ENCODE measurements at places on chromosomes 4 and X. TPM values are rescaled to one million over a fixed set of nuclear protein-coding genes. Genes with fewer than 3 reads are reported as not detected.

GRCh38 chrX:15349046-15349445 lies 13.7 kb upstream of the PIGA start:
- no peak overlapping the region for H3K27ac ChIP-seq
- peaks cover 2% of the 10 kb centered on the region for H3K27me3 ChIP-seq
- DNase-seq = peak; percentile 11
- no peak overlapping the region for H3K4me3 ChIP-seq

GRCh38 chrX:52353838-52354237 lies 15.0 kb upstream of the XAGE2 start:
- no peaks in the 10 kb centered on the region for H3K36me3 ChIP-seq
- H3K27ac ChIP-seq = no peak overlapping the region
- H3K4me1 ChIP-seq = no peaks in the 10 kb centered on the region
- H3K27me3 ChIP-seq = no peaks in the 10 kb centered on the region
- DNase-seq = no peak
- no peak overlapping the region for H3K4me3 ChIP-seq

IL2RG gene
- total RNA-seq = 342 TPM

DNA sequence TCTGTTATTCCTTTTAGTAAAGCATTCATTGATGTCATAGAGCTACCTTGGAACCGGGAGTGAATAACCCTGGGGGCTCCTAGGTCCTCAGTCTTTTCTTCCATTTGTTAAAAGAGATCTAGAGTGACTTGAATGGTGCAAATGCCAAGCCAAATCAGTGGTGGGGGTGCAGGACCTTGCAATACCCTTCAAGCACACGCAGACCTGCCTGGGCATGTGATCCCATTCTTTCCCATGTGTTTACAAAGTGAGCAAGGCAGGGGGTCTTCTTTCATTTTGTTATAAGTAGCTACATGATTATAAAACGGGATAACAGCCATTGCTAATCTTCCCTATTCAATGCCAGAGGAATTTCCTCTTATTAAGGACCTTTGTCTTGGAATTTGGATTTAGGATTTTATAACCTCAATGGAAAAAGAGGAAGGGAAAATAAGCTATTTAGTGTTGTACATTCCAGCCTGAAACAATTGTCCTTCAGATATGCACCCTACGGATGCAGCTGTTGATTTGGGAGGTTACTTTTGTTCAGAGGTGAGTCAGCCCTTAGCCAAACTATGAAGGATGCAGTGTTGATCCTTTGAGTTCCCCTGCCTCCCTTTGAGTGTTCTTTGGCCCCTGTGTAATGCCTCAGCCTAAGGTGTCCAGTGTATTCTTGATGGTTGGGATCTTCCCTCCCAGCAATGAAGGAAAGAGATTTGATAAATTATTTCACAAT lies 623.8 kb upstream of the HTR2C start:
- no peak for DNase-seq
- no peaks in the 10 kb centered on the region for H3K36me3 ChIP-seq
- no peak overlapping the region for H3K27ac ChIP-seq
- no peaks in the 10 kb centered on the region for H3K4me1 ChIP-seq
- no peak overlapping the region for H3K4me3 ChIP-seq

- H3K27me3 ChIP-seq = no peaks in the 10 kb centered on the region
- no peaks in the 10 kb centered on the region for H3K36me3 ChIP-seq
- H3K4me1 ChIP-seq = no peaks in the 10 kb centered on the region
- H3K4me3 ChIP-seq = no peak overlapping the region
These were observed 781.4 kb downstream of the PCDH18 start for GRCh38 chr4:136750897-136751296.

WDR13 gene
- total RNA-seq = 27.2 TPM

GRCh38 chr4:1200425-1201035 lies 28.1 kb upstream of the SPON2 start:
- peak overlapping the region; percentile 73 for H3K27ac ChIP-seq
- peaks cover 40% of the 10 kb centered on the region for H3K4me1 ChIP-seq
- peak; percentile 51 for DNase-seq
- H3K4me3 ChIP-seq = peak overlapping the region; percentile 74
- peaks cover 5% of the 10 kb centered on the region for H3K36me3 ChIP-seq

SLC4A4 gene
- total RNA-seq = 0.16 TPM

DNA sequence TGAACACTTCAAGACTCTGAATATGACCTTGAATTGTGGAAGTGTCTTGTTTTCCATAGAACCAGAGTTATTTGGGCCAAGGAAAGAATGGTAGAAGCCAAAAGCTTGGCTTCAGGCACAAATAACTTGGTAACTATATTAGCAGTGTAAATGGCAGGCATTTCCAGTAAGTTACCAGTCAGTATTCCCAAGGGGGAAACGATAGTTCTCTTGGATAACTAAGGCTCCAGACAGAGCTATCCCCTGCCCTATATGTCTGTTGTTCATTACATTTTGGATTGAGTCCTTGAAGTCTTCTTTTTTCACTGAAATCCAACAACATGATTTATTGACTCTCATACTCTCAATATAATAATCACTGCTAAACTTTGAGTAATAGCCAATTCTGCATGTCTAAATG lies 364.1 kb downstream of the MAGEB5 start:
- no peaks in the 10 kb centered on the region for H3K27me3 ChIP-seq
- no peaks in the 10 kb centered on the region for H3K36me3 ChIP-seq
- H3K4me1 ChIP-seq = no peaks in the 10 kb centered on the region
- no peak overlapping the region for H3K4me3 ChIP-seq
- no peak overlapping the region for H3K27ac ChIP-seq

- no peak overlapping the region for H3K4me3 ChIP-seq
- no peak overlapping the region for H3K27ac ChIP-seq
- no peak for DNase-seq
- H3K36me3 ChIP-seq = no peaks in the 10 kb centered on the region
- no peaks in the 10 kb centered on the region for H3K4me1 ChIP-seq
- no peaks in the 10 kb centered on the region for H3K27me3 ChIP-seq
These were observed 822.1 kb upstream of the GALNTL6 start for GRCh38 chr4:170990989-170991589.

HTN3 gene
- total RNA-seq = not detected

DNA sequence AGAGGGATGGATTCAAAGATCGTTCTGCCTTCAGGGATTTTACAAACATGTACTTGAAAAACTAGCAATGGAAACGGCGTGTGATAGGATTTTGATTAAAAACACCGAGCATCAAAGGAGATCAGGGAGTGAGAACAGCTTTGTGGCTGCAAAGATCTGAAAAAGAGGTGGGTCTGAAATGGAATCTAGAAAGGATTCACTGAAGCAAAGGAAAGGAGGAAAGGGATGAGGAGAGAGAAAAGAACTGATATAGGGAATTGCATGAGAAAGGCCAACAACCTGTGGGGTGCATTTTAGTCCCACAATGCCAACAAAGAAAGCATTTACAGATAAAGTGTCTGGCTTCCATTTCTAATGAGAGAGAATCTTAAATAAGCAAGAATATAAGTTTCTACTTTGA lies 23.1 kb downstream of the ADH4 start:
- no peak overlapping the region for H3K27ac ChIP-seq
- H3K4me3 ChIP-seq = no peak overlapping the region
- H3K4me1 ChIP-seq = no peaks in the 10 kb centered on the region

DNA sequence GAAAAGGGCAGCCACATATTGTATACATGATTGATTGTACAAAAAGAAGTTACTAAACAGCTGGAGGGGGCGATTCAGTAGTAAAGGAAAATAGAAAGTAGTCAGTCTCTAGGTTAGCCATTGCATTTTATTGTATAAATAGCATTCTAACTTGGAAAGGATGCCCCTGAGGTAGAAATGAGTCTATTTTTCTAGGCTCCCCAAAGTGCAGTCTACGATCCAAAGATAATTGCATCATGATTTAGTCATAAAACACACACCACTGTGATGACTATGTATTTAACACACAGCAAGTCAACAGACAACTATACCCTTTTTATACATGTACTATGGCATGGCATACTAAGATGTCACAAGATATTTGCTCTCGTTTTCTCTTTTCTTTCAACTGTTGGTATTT lies 204.9 kb downstream of the APBB2 start:
- H3K27ac ChIP-seq = no peak overlapping the region
- H3K4me3 ChIP-seq = no peak overlapping the region

KCTD8 gene
- not detected for total RNA-seq

DNA sequence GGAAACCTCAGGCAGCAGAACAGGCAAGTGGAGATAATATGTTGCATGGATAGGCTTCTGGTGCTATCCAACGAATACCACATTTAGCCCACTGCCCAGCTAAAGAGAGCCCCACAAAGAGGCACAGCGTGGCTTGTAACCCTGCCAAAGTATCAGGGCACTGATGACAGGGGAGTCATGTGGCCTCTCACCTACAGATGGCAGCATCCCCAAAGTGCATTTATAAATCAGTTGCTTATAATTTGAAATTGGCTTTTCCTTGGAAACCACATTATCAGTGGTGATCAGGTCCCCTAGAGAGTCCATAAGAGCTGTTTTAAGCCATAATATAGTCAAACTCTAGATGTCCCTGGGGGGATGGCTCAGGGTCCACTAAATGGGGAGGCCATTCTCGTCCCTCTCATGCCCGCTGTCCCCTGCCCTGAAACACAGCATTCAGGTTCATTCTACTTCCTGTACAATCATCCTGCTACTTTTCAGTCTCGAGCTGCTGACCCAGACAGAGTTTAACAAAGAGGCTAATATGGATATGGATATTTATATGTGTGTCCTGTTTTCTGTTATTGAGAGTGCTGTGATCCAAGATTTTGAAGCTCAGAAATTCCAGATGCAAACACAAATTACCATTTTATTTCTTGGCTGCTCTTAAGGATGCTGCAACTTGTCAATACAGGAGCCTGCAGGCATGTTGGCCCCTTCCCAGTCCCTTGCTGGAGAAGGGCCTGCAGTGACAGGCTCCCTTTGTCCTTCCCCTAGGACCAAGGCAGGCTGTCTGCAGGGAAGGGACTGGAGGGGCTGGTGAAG lies 28.5 kb downstream of the SRPX start:
- H3K4me1 ChIP-seq = no peaks in the 10 kb centered on the region
- peaks cover 2% of the 10 kb centered on the region for H3K27me3 ChIP-seq
- H3K27ac ChIP-seq = no peak overlapping the region
- no peak overlapping the region for H3K4me3 ChIP-seq

DNA sequence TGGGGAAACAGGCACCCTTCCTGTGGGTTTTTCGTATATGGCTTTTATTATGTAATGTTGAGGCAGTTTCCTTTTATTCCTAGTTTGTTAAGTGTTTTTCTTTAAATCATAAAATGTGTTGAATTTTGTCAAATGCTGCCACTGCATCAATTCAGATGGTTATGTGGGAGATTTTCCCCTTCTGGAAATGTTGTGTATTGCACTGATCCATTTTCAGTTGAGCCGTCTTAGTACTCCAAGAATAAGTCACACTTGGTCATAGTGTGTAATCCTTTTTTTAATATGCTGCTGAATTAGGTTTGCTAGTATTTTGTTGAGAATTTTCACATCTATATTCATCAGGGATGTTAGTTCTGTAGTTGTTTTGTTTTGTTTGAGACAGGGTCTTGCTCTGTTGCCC lies 9.5 kb upstream of the CTBP1 start:
- H3K27me3 ChIP-seq = no peaks in the 10 kb centered on the region
- peaks cover 49% of the 10 kb centered on the region for H3K4me1 ChIP-seq
- peaks cover 10% of the 10 kb centered on the region for H3K36me3 ChIP-seq
- H3K27ac ChIP-seq = no peak overlapping the region
- no peak for DNase-seq
- no peak overlapping the region for H3K4me3 ChIP-seq

GAGE12G gene
- total RNA-seq = not detected

GRCh38 chrX:153412746-153413720 lies 1.8 kb downstream of the ZFP92 start:
- H3K36me3 ChIP-seq = no peaks in the 10 kb centered on the region
- peaks cover 7% of the 10 kb centered on the region for H3K4me1 ChIP-seq
- no peak overlapping the region for H3K4me3 ChIP-seq
- DNase-seq = no peak
- no peak overlapping the region for H3K27ac ChIP-seq

- no peak for DNase-seq
- H3K4me1 ChIP-seq = no peaks in the 10 kb centered on the region
- no peak overlapping the region for H3K4me3 ChIP-seq
- no peaks in the 10 kb centered on the region for H3K36me3 ChIP-seq
These were observed 1434.6 kb downstream of the C4orf33 start for GRCh38 chr4:130530505-130530904.

DNA sequence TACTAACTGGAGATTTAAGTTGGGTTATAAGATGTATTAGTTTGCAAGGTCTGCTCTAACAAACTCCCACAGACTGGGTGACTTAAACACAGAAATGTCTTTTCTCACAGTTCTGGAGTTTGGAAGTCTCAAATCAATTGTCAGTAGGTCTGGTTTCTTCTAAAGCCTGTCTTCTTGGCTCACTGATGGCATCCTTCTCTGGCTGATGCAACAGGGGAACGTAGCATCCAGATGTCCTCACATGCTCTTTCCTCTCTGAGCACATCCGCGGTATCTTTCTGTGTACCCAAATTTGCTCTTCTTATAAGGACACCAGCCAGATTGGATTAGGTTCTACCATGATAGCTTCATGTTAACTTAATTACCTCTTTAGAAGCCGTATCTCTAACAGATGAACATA lies 63.2 kb upstream of the BMP3 start:
- DNase-seq = no peak
- peaks cover 5% of the 10 kb centered on the region for H3K27me3 ChIP-seq
- no peak overlapping the region for H3K27ac ChIP-seq
- H3K4me3 ChIP-seq = no peak overlapping the region

DNA sequence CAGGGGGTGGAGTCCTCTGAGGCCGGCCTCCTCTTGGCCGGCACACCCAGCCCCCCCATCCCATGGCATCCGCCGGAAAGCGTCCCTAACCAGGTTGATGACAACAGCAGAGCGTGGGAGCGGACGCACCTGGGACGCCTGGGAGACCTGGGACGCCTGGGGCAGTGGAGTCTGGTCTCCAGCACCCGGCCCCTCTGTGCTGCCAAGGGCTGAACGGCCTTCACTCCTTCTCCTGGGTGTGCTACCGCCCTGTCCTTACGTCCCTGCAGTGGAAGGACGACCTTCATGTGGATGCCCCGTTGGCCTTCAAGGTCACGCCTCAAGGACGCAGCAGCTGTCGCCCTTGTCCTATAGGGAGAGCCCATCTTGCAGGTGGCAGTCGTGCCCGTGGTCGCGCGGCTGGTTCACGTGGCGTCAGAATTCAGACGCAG lies 26.9 kb downstream of the NKX1-1 start:
- H3K27me3 ChIP-seq = no peaks in the 10 kb centered on the region
- H3K4me1 ChIP-seq = no peaks in the 10 kb centered on the region
- no peak overlapping the region for H3K27ac ChIP-seq

ETDB gene
- total RNA-seq = not detected
